ENCODE measurements at places on chromosomes 13 and 19. TPM values are rescaled to one million over a fixed set of nuclear protein-coding genes. Genes with fewer than 3 reads are reported as not detected.

DNA sequence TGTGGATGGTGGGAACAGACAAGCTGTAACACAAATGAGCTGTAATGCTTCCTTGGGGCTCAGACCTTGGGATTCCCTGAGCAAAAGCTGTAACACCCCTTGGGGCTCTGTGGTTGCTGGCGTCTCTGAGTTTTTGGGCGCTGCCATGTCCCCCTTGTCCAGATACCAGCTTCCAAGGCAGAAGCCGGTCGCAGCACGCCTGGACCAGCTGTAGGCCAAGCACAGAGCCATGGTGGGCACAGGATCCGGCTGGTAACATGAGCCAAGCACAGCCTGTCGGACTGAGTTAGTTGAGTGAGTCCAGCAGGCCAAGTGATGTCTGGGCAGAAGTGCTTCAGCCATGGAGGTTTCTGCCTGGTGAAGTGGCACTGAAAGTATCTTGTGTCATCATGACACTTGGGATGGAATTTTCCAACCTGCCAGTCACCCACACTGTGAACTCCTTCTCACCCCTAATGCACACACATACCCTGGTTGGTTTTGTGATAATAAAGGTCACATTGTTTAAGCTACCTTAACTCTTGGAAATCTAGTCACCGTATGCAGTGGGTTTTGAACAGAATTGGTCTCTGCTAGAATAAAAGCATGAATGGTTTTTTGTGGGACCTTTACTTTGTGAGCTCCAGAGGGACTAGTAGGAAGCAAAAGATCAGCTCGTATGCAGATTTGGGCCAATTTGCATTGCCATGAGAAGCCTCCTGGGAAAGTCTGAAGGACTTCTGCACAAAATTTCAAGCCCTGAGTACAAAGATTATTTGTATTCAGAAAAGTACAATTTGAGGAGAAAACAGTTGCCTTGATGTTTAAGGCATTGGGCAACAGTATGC lies 7.0 kb upstream of the ZNF17 start:
- no peak for DNase-seq

GRCh38 chr13:26707122-26708006 lies 53.2 kb downstream of the GPR12 start:
- no peak for DNase-seq

DNA sequence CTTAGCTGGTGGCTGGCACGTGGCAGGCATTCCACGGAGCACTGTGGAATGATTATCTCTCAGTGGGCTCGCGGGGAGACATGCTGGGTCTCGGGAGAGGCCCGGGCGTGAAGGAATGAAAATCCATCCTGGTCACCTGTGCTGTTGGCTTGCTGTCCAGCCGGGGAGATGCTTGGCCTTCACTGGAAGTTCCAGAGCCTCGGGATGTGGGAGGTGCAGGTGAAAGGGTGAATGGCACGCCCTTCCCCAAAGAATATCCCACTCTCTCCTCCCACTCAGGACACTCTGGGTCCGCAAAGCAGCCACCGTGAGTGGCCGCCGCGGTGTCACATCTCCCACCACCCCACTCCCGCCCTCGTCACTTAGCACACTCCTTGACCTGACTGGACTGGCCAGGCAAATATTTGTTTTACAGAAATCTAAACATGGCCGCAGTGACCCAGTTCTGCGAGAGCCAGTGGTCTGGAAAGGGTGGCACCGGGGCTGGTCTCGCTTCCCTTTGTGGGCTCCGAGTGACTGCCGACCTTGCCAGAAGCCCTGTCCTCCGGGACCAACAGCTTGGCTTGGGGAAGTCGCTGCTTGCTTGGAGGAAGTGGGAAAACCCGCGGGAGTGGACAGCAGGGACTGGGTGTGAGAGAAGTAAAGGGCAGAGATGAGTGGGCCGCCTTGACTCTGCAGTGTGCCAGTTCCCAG lies 8.0 kb downstream of the DPP9 start:
- DNase-seq: no peak

Gene CHAF1A
- total RNA-seq: 6.5 TPM

DNA sequence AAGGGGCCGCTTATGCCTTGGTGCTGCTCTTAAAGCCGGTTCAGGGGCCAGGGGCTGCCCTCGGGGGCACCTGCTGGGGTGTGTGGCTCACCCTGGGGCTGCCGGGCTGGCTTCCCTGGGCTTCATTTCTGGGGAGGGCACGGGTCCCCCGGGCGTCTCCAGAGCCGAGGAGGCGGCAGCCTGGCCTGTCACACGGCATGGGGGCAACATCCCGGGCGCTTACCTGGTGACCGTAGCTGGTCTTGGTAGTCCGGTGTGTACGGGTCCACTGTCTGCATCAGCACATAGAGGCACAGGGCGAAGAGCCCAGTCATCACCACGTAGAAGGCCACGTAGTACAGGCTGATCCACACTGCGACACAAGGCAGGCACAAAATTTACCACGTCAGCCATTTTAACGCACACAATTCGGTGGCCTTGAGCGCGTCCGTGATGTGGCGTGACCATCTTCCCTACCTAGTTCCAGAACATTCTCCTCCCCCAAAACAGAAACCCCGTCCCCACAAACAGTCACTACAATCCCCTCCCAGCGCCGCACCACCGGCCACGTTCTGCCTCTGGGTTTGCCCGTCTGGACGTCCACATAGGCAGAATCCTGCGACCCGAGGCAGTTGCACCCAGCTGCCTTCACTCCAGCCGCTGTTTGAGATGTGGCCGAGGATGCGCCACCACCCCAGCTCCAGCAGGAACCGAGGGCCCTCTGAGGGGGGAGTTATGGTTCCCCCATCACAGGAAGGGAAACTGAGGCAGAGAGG lies 3.2 kb downstream of the ATP4B start:
- no peak for DNase-seq

DNA sequence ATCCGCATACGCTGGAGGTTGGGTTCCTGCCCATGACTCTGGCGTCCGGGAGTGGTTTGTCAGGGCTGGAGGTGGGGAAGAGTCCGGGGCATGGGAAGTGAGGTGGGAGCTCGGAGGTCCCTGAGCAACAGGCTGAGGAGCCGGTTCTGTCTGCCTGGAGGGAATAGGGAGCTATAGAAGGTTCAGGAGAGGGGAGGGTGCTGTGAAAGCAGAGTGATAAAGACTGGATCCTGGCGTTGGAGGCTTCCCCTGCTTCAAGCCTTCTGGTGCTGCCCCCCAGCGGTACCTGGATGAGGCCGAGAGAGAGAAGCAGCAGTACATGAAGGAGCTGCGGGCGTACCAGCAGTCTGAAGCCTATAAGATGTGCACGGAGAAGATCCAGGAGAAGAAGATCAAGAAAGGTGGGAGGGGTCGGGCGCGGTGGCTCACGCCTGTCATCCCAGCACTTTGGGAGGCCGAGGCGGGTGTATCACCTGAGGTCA lies 2.6 kb downstream of the HMG20B start:
- no peak for DNase-seq

Gene MBD3L3
- total RNA-seq: not detected

Gene SIAH3
- total RNA-seq: not detected

DNA sequence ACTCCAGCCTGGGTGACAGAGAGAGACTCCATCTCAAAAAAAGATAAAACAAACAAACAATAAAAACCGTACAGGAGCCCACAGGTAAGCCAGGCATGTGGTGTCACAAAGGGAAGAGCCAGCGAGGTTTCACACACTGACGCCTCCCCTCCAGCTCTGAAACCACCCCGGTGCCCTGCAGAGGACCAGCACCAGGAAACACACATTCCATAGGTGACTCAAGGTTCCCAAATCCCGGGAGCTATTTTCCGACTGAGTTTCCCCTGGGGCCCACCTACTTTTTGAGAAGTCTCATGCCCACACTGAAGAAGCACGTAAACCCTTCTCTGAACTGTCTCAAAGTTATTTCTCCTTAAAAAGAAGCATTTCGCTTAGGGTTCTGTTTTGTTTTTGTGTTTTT lies 40.3 kb downstream of the RHPN2 start:
- no peak for DNase-seq

Gene ZNF506
- 24.2 TPM for total RNA-seq

GRCh38 chr13:79990048-79990447 lies 350.9 kb downstream of the SPRY2 start:
- no peak for DNase-seq

Gene TMEM38A
- total RNA-seq: 7.6 TPM

GRCh38 chr13:77377016-77377415 lies 50.1 kb upstream of the MYCBP2 start:
- no peak for DNase-seq

Gene ZNF728
- 2.0 TPM for total RNA-seq

Gene SYNGR4
- not detected for total RNA-seq

Gene SERTM1
- not detected for total RNA-seq

- no peak for DNase-seq
Measured at GRCh38 chr13:62613819-62614218, 1198.2 kb upstream of the PCDH20 start.
